Heart left ventricle (tissue), 16 donors: ENCODE measurements at places on chromosomes 2 and 18. TPM values are rescaled to one million over a fixed set of nuclear protein-coding genes. Genes with fewer than 3 reads are reported as not detected.

DNA sequence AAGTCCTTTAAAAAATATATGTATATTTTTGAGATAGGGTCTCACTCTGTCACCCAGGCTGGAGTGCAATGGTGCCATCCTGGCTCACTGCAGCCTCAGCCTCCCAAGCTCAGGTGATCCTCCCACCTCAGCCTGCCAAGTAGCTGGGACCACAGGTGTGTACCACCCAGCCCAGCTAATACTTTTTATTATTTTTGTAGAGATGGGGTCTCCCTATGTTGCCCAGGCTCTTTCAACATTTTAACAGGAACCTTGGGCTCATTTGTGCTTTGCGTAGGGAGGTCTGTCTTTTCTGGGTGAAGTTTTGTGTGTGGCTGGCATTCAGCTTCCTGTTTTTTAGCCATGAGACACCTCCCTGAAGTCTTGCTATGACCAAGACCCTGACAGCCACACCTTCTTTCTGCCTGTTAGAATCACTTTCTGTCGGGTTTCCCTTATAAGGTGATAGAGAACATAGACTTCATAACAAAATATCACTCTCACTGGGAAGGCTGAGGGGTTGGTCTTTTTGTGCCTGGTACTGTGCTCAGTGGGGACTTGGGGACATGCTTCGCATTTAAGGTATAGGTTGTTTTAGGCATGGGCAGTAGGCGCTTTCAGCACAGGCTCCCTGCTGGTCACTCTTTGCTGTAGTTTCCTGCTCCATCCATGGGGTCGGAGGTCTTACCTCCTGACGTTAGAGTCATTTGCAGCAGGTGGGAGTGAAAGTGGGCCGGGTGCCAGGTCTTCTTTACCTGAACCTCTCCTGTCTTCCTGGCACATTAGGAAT lies 3.4 kb downstream of the RAB31 start:
- no peak for DNase-seq

DNA sequence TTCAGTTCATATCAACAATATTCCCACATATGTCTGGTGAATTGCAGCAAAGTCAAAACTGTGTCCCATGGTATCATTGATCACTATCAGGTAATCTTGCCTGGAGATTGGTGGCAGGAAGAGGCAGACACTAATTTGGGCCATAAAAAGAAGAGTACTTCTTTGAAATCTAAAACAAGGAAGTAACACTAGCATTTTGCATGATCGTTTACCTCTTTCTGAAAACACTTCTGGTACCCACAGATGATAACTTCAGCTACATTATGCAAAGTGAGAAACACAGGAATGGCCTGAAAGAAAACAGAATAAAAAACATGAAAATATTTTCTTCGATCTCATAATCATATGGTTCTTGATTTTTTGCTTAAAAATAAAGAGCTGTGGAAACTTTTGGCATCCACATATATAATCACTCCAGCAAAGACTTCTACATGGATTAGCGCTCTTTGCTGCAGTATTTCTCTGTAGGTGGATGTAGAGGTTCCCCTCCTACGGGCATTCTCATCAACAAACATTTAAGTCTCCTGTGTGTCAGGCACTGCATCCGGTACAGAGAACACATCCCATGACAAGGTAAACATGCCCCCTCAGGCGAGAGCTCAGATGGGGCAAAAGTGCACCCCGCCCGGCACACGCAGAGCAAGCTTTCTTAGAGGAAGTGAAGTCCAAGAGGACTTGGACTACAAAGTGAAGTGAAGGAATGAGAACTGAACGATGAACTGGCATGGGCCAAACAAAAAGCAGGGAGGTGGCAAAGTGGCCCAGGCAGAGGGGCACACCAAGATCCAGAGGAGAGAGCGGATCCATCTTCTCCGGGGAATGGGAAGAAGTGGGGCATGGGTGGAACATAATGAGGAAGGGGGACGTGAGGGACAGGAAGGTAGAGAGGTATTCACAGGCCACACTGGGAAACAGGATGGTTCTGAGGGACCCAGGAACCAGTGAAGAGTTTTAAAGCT lies 68.0 kb upstream of the RIOK3 start:
- no peak for DNase-seq

DNA sequence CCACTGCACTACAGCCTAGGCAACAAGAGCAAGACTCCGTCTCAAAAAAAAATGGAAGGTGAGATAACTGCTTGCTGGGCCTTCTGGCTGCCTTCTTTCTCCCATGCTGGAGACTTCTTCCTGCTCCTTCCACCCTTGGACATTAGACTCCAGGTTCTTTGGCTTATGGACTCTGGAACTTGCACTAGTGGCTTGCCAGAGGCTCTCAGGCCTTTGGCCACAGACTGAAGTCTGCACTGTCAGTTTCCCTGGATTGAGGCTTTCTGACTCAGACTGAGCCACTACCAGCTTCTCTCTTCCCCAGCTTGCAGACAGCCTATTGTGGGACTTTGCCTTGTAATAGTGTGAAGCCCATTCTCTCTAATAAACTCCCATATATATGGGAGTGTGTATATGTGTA lies 118.5 kb upstream of the SLC14A2 start:
- DNase-seq: no peak

Gene EIPR1
- total RNA-seq: 18.4 TPM

- DNase-seq: no peak
These were observed 29.9 kb upstream of the TRIB2 start for GRCh38 chr2:12686708-12687283.
